Purkinje cell (primary cell): ENCODE measurements at places on chromosomes 7 and 10. TPM values are rescaled to one million over a fixed set of nuclear protein-coding genes. Genes with fewer than 3 reads are reported as not detected.

IKZF1 gene
- polyA plus RNA-seq, result not detected in 2 replicates

RBM17 gene
- polyA plus RNA-seq, result 15.9 and 19.0 TPM in 2 replicates

COL17A1 gene
- not detected in 2 replicates for polyA plus RNA-seq

ALKBH4 gene
- polyA plus RNA-seq, result 1.8 and 2.5 TPM in 2 replicates

MET gene
- polyA plus RNA-seq, result 0.21 and 2.1 TPM in 2 replicates

CAV1 gene
- 0.26 and 2.1 TPM in 2 replicates for polyA plus RNA-seq

IDI2 gene
- not detected in 2 replicates for polyA plus RNA-seq

ZEB1 gene
- polyA plus RNA-seq, result 24.4 and 26.9 TPM in 2 replicates

SFXN4 gene
- 18.5 and 34.2 TPM in 2 replicates for polyA plus RNA-seq

CYP3A4 gene
- polyA plus RNA-seq, result not detected in 2 replicates

OR2F2 gene
- not detected in 2 replicates for polyA plus RNA-seq

OR6V1 gene
- 1.2 TPM in 1 of 2 replicates, not detected in the other for polyA plus RNA-seq
